ENCODE measurements at places on chromosomes 7 and 10. TPM values are rescaled to one million over a fixed set of nuclear protein-coding genes. Genes with fewer than 3 reads are reported as not detected.

GRCh38 chr7:43484678-43485395, 98.1 kb upstream of the STK17A start:
- H3K4me1 ChIP-seq = no peaks in the 10 kb centered on the region
- no peak overlapping the region for H3K27ac ChIP-seq
- H3K36me3 ChIP-seq = no peaks in the 10 kb centered on the region
- DNase-seq = no peak
- H3K4me3 ChIP-seq = no peak overlapping the region

DNA sequence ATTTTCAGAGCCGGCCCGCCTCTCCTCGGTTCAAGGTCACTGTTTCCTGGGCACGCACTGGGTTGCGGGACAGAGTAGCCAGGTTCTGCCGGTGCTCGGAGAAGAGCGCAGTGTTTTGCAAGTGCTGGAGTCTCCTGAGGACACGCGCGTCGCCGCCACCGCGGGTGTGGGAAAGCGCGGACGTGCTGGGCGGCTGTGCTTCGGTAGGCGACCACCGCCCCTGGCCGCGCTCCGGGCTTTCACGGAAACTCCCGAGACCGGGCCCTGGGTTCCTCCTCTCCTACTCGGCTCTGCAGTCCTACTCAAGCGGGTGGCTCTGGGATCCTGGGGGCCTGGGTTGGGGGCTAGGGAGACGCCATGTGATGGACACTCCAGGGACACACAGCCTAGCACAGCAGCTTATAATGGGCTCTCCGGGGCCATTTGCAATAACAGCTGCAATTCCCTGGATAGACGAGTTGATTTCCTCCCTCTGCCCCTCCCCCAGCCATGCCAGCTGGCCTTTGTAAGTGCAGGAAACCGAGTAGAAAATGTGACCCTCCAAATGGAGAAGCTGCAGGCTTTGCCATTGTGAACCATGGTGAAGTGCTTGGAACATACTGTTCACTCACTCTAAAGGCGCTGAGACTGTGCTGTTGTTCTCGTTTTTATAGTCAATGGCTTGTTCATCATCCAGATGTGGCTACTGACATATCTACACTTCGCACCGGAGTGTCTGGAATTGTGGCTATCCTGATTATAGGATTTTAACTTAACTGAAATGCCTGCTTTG, 2.1 kb downstream of the FRAT1 start:
- H3K4me3 ChIP-seq = peak overlapping the region; percentile 81
- peaks cover 43% of the 10 kb centered on the region for H3K4me1 ChIP-seq
- H3K36me3 ChIP-seq = no peaks in the 10 kb centered on the region
- H3K27ac ChIP-seq = peak overlapping the region; percentile 99
- H3K27me3 ChIP-seq = no peaks in the 10 kb centered on the region

GRCh38 chr10:76036111-76036940, 604.9 kb downstream of the LRMDA start:
- H3K27me3 ChIP-seq = no peaks in the 10 kb centered on the region
- no peaks in the 10 kb centered on the region for H3K36me3 ChIP-seq
- DNase-seq = peak; percentile 91
- H3K4me3 ChIP-seq = peak overlapping the region; percentile 2
- H3K4me1 ChIP-seq = peaks cover 25% of the 10 kb centered on the region

DNA sequence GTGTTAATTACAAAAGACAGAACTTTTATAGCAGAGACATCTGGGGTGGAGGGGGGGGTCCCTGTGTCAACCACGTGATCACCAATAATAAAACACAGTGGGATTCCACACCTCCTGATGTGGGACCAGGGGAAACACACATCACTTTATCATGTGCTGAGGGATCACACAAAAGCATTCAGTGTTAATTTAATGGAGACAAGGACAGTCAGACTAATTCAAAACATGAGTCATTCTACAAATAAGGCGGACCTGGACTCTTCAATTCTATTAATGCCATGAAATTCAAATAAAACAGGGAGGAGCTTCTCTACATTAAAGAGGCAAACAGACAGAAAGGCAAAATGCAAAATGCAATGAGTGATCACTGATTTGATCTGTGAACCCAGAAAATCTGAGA, 67.3 kb upstream of the PFKP start:
- no peak overlapping the region for H3K27ac ChIP-seq
- H3K36me3 ChIP-seq = no peaks in the 10 kb centered on the region
- H3K4me1 ChIP-seq = no peaks in the 10 kb centered on the region
- no peaks in the 10 kb centered on the region for H3K27me3 ChIP-seq
- H3K4me3 ChIP-seq = no peak overlapping the region
- DNase-seq = no peak

- no peak overlapping the region for H3K4me3 ChIP-seq
- peak; percentile 34 for DNase-seq
- no peaks in the 10 kb centered on the region for H3K4me1 ChIP-seq
These were observed 59.7 kb upstream of the TBX20 start for GRCh38 chr7:35313575-35313974.

DNA sequence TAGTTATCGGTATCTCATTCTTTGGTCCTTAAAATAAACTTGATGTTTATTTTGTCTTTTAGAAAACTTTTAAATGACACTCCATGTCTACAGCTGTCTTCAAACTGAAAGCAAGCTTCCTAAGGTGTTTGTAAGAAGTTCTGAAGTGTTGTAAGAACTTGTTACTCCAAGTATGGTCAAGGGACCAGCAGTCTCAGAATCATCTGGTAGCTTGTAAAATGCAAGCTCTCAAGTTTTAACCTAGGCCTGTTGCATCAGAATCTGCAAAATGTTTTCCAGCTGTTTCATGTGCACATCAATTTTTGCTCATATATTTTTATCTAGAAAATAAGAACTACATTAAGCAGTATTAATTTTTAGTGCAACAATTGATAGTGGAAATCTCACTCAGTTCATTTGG, 104.1 kb downstream of the THSD7A start:
- no peak overlapping the region for H3K27ac ChIP-seq
- no peak for DNase-seq
- no peaks in the 10 kb centered on the region for H3K27me3 ChIP-seq

DNA sequence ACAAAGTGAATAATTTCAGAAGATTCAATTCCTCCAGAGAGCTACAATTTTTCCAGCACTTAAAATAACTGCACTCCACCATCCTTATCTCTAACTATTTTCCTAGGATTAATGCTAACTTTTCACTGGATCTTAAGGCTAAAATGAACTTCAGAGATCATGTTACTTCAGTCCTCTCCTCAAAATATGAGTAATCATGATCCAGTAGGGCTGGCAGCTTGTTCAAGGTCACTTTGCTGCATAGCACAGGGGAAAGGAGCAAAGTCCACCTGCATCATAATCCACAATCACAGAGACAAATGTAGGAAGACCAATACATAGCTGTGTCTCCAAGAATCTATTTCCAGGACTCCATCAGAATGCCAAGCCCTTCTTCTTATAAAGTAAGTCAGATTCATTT, 150.3 kb downstream of the LRRTM3 start:
- no peak overlapping the region for H3K4me3 ChIP-seq
- no peak for DNase-seq
- H3K27me3 ChIP-seq = no peaks in the 10 kb centered on the region
- no peak overlapping the region for H3K27ac ChIP-seq
- no peaks in the 10 kb centered on the region for H3K36me3 ChIP-seq
- peaks cover 8% of the 10 kb centered on the region for H3K4me1 ChIP-seq

DNA sequence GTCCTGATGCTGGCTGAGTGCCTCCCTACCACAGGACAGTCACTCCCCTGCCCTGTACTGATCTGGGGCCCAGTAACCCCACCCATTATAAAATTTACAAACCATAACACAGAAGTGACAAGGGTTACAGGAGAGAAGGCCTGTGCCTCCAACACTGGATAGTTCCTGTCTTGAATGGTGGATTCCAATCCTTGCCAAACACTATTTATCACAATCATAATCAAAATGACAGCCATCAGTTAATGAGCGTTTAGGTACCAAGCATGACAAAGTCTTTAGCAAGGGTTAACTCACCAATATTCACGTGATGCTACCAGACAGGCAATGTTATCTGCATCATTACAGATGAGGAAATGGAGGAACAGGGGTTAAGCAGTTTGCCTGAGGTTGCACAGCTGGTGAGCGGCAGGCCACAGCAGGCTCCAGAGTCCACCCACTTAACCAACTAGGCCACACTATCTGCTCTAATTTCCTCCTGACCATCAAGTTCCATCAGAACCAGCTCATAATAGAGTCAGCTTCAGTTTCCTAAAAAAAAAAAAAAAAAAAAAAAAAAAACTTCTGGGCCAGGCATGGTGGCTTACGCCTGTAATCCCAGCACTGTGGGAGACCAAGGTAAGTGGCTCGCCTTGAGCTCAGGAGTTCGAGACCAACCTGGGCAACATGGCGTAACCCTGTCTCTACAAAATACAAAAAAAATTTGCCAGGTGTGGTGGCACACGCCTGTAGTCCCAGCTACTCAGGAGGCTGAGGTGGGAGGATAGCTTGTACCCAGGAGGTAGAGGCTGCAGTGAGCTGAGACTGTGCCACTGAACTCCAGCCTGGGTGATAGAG, 14.2 kb downstream of the PDLIM1 start:
- DNase-seq = no peak
- H3K4me3 ChIP-seq = no peak overlapping the region
- H3K27ac ChIP-seq = peak overlapping the region; percentile 58
- H3K36me3 ChIP-seq = peaks cover under 1% of the 10 kb centered on the region
- no peaks in the 10 kb centered on the region for H3K27me3 ChIP-seq

The OR13A1 gene
- not detected for total RNA-seq

The STAM gene
- 7.0 TPM for total RNA-seq

The LAMB1 gene
- 165 TPM for total RNA-seq
